ENCODE measurements at places on chromosomes 12 and 14.

- peak; percentile 29 for DNase-seq
These were observed 131.2 kb upstream of the DYRK2 start for GRCh38 chr12:67517181-67517887.

DNA sequence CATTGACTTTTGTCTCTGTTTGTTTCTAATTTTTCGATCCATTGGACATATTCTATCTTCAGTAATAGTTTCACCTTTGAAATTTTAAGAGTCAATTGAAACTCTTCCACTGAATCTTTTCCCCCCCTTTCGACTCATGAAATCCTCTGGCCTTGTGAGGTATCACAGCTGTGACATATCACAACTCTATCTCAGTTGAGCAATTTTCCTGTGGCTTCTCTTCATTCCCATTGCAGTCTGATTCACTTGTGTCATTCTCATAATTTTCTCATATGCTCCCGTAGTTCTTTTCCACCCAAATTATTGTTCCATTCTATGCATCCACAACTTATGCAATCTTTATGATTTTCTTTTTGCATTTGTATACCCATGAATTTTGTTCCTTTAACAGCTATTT is 261.6 kb downstream of the DACT1 start:
- DNase-seq: peak; percentile 57

- no peak for DNase-seq
These were observed 338.5 kb upstream of the FKBP4 start for GRCh38 chr12:2456122-2456812.

GRCh38 chr12:46938071-46938678 is 112.4 kb upstream of the SLC38A4 start:
- no peak for DNase-seq

DNA sequence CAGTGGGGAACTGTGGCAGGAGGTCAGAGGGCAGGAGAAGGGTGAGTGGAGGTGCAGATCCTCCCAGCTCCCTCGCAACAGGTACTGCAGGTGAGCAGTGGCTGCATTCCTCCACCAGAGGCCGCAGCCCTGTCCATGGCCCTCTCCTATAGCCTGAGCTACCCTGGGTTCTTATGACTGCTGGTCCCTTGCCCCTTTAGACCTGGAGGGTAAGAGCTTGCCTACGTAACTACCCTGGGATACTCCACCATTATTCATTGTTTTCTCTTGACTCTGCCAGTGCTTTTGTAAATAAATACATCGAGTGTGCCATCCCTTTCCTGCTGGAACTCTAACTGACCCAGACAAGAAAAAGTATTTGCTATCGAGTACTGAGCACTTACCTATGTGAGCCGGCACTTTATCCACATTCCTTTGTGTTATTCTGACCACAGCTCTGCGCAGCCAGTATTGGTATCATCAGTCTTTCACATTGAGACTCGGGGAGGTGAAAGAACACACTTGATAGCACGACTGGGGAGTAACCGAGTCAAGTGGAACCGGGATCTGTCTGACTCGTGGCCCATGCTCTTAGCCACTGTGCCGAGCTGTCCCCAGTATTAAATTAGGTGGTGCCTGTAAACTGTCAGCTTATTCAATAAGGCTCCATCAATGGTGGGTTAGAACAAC is 38.5 kb downstream of the LTBP2 start:
- no peak for DNase-seq

DNA sequence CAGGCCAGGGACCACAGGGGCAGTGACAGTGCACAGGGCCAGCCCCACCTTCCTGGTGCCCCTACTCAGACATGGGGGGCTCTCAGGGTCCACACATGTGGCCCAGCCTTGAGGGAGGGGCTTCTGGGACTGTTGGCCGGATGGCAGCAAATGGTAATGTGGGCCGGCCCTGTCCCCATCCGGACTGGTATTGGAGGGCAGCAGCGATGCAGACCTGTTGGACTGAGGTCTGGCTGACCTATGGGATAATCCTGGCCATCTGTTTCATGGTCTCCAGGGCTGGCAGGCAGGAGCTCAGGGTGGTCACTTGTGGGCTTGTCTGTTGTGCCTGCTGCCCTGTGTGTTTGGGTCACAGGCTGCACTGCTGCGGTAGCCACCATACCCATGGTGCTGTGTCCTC is 387.5 kb downstream of the TMEM121 start:
- DNase-seq: no peak

- no peak for DNase-seq
These were observed 8.9 kb downstream of the SLC6A12 start for GRCh38 chr12:205026-205425.

DNA sequence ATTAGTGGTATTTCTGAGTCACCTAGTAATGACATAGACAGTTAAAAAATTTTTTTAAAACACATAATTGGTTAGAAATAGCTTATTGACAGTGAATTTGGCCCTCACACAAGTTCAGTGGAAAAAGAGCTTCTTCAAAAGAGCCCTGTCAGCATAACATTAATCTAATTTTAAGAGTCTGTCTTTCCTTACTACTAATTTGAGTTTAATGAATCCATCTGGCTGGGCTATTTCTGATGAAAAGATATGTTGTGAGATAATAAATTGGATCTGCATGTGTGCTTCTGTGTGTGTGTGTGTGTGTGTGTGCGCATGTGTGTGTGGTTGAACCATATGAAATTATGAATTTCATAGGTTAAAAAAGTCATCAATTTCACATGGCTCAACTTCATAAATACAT is 1045.2 kb downstream of the FLRT2 start:
- no peak for DNase-seq

DNA sequence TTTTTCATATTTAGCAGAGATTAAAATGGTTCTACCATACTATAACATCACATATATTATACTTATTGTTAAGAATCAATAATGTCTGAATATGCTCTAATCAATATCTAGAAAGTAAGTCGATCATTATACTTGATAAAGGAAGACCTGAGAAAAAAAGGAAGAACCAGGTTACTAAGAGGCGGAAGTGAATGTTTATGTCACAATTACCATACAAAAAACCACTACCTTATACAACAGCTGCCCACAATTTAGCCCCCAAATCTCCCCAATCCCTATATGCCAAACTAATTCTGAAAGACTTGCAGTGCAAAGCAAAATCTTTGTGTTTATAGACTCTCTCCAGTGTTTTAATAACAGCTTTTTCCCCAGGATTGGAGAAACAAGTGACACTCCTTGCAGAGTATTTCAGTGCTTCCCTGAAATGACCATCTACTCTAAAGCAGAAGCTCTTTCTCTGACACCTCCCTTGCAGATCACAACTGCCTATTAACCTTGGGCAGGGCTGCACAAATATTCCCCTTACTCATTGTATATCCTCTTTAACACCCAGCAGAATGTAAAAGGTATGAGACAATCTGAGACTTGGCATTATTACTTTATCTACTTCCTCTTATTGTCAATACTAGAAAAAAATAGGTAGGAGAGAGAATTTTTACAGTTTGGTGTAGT is 12.7 kb upstream of the SLC2A3 start:
- no peak for DNase-seq

GRCh38 chr12:51118706-51119105 is 35.3 kb upstream of the CSRNP2 start:
- DNase-seq: peak; percentile 34

DNA sequence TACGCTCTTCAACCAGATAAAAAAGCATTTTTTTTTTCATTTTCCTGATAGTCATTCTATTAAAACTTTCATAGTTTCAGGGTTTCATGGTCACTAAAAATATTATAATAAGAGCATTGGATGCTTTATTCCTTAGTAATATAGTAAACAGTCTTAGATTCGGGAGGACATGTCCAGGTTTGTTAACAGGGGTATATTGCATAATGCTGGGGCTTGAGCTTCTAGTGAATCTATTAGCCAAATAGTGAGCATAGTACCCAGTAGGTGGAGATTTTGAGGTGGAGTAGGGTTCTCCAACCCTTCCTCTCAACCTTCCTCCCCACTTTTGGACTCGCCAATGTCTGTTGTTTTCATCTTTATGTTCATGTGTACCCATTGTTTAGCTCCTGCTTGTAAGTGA is 277.4 kb upstream of the RGS6 start:
- no peak for DNase-seq

DNA sequence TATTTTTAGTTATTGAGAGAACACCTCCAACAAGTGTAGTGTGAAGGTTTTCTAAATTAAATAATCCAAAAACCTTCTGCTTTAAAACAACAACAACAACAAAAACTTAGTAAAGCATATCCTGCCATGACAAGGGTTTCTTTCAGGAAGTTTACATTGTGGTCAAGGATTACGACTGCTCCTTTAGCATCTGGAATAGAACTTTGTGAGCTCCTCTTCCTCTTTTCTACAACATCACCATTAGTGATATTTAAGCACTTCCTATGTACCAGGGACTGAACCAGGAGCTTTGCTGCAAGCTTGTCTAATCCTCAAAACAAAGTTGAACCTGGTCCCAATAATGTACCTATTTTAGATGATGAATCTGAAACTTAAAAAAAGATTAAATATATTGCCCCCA is 315.4 kb upstream of the KITLG start:
- DNase-seq: no peak

DNA sequence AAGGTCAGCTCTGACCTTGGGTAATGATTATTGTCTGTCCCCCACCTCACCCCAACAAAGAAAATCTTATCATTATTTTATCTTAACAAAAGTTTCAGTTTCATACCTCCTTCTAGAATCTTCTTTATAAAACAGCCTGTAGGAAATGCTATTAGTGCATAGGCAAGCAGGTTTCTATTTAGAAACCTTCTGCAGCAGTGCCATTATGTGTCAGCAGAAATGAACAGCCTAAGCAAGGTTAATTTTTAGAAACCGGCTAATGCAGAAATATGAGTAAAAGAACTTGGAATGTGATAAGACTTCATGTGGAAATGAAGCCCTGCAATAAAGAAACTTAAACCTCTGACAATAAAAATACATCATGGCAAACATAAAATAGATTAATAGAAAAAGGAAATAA is 814.4 kb downstream of the FSCB start:
- DNase-seq: no peak

DNA sequence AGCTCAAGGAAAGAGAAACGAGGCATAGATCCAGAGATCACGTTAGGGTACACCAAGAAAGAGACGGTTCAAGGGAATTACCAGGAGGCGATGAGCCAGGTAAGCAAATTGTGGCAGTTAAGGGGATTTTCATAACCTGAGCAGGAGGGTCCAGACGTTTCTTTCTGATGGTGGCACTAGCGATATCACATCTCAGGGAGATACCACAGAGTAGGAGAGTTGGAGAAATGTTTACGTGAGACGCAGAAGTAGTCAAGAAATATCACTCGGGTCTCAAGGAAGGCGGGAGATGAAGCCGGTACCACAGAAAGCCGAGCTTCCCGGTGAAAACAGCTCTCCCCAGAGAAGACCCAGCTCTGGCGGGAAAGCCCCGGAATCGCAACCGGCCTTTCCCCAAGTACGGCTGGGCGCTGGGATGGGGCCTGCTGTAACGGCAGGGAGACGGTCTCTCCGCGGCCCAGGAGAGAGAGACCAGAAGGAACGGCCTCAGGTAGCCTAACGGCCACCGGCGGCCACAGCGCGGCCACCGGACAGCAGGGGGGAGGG is 485 bp downstream of the SENP1 start:
- peak; percentile 5 for DNase-seq

- peak; percentile 99 for DNase-seq
These were observed at the start of gene CIPC for GRCh38 chr14:77097700-77098528. Gene CIPC (plus strand): TSS chr14:77098258. CDS start chr14:77105709, 7,451 bp downstream.

DNA sequence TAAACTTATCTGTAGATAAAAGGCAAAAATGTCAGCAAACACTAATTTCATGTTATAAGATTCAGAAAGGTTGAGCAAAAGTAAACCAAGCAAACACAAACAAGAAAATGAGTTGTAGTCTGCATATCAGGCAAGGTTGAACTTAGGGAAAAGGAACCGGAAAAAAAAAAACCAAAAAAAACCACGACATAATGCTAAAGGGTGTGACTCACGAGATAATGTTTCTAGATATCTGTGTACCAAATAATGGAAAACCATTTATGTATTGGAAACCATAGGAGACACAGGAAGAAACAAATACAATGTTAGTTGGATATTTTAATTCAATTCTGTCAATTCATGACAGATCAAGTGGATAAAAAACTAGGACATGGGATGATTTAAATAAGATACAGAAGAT is 60.5 kb downstream of the GPATCH2L start:
- no peak for DNase-seq

- DNase-seq: no peak
These were observed 12.5 kb downstream of the OTX2 start for GRCh38 chr14:56797569-56798446.

GRCh38 chr12:104412681-104413080 is 44.1 kb upstream of the CHST11 start:
- no peak for DNase-seq

GRCh38 chr12:92735131-92735721 is 32.4 kb downstream of the PLEKHG7 start:
- peak; percentile 60 for DNase-seq

- DNase-seq: no peak
These were observed 4.6 kb downstream of the MARCHF9 start for GRCh38 chr12:57759360-57759980.

- no peak for DNase-seq
These were observed 12.1 kb upstream of the ANO6 start for GRCh38 chr12:45203767-45204166.

DNA sequence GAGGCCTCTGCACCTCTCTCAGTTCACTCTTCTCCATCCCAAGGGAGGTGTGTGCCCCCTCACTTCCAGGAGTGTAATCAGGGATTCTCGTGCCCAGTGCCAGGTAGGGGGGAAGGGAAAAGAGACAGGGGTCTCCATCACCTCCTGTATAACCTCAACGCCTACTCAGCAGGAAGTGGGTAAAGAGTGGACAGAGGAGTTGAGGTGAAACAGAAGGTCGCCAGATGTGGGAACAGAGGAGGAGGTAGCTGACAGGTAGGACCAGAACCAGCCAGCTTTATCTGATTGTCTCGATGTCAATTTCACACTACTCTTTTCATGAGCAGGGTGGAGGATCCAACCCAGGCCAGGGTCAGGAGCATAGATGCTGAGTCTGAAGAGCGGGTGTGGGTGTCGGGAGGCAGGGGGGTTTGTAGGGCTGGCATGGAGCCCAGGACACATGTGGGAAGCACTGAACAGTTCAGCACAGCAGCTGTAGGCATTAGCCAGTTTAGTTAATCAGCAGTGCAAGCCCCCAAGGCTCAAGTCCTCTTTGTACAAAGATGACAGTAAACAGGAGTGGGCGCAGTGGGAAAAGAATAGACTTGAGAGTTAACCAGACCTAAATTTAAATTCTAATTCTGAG is 213.5 kb downstream of the PELI2 start:
- no peak for DNase-seq

GRCh38 chr12:52401526-52401925 is 4.6 kb downstream of the KRT82 start:
- DNase-seq: no peak

Measured in GM03348 (cell line).